ENCODE measurements at places on chromosomes 16 and 17. TPM values are rescaled to one million over a fixed set of nuclear protein-coding genes. Genes with fewer than 3 reads are reported as not detected.

- H3K4me3 ChIP-seq, result no peak overlapping the region
- no peaks in the 10 kb centered on the region for H3K27me3 ChIP-seq
- H3K4me1 ChIP-seq, result no peaks in the 10 kb centered on the region
- H3K27ac ChIP-seq, result no peak overlapping the region
Measured at GRCh38 chr17:82745524-82745923, 6.3 kb upstream of the TBCD start.

GRCh38 chr16:66414891-66415290, 12.2 kb upstream of the BEAN1 start:
- H3K4me1 ChIP-seq, result no peaks in the 10 kb centered on the region
- no peaks in the 10 kb centered on the region for H3K27me3 ChIP-seq
- no peaks in the 10 kb centered on the region for H3K36me3 ChIP-seq
- no peak for DNase-seq
- no peak overlapping the region for H3K27ac ChIP-seq

DNA sequence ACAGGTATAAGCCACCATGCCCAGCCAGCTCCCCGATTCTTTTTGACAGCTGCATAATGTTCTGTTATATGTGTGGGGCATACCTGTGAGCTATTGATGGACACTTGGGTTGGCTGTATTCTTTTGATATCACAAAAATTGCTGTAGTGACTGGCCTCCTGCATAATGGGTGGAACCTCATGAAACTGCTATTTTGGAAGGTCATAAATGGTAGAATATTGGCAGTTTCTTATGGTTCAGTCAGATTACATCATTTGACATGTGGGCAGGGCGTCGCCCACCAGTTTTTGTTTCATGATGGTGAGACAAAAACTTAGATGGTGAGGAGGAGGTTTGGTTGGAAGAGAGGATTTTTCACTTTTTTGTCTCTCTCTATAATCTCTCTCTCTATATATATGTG, 26.7 kb upstream of the POLR3E start:
- H3K27me3 ChIP-seq, result no peaks in the 10 kb centered on the region
- no peak for DNase-seq
- no peaks in the 10 kb centered on the region for H3K4me1 ChIP-seq
- H3K27ac ChIP-seq, result no peak overlapping the region

DNA sequence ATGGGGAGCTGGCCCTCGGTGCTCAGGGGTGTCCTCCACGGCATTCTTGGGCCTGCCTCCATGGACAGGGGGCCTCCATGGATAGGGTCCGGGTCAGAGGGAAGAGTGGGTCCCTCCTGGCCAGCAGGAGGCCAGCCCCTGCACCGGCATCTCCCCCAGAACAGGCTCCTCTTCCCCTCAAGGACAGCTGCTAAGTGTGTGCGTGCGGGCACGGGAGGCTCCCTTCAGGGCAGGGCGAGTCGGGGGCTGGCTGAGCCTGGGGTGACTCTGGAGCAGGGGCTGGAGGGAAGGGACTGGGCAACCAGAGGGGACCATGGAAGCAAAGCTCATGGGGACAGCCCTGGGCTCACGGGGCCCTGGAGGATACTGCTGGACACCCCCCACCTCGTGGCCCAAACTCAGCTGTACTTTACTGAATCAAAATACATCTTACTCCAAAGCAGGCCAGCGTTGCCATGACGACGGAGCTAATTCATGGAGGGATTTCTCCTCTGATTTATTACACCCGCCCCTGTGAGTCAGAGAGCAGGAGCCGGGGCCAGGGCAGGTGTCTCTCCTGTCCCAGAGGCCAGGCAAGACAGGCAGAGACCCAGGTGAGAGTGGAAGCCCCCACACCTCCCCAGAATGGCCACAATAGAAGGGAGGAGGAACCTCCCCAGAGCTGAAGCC, 2.1 kb downstream of the CASKIN1 start:
- peaks cover 24% of the 10 kb centered on the region for H3K4me1 ChIP-seq
- DNase-seq, result no peak
- H3K4me3 ChIP-seq, result no peak overlapping the region
- H3K27ac ChIP-seq, result no peak overlapping the region

DNA sequence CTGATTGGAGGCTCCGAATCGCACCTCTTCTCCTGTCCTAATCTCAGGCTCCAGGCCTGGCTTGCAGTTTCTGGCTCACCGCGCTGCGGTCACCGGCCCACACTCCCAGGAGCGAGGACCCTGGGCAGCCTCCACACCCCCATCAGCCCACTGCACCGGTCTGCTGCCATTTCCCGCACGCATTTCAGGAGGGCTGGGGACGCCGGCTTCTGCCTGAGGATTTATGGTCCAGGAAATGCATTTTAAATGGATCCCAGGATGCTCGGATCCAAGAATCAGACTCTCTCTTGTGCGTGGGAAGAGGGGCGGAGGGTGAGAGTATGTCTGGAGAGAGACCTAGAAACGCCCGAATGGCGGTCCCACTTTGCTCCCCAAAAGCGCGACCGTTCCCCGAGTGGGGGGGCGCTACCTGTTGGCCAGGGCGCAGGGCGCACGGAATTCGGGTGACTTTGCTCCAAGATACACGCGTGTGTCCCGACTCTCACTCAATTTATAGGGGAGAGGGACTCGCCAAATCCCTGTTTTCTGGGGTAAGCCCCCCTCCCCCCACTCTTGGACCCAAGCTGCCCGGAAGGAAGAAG, 817 bp upstream of the JPH3 start:
- peaks cover 2% of the 10 kb centered on the region for H3K4me1 ChIP-seq
- no peak overlapping the region for H3K27ac ChIP-seq
- H3K27me3 ChIP-seq, result peaks cover 89% of the 10 kb centered on the region
- H3K36me3 ChIP-seq, result no peaks in the 10 kb centered on the region

DNA sequence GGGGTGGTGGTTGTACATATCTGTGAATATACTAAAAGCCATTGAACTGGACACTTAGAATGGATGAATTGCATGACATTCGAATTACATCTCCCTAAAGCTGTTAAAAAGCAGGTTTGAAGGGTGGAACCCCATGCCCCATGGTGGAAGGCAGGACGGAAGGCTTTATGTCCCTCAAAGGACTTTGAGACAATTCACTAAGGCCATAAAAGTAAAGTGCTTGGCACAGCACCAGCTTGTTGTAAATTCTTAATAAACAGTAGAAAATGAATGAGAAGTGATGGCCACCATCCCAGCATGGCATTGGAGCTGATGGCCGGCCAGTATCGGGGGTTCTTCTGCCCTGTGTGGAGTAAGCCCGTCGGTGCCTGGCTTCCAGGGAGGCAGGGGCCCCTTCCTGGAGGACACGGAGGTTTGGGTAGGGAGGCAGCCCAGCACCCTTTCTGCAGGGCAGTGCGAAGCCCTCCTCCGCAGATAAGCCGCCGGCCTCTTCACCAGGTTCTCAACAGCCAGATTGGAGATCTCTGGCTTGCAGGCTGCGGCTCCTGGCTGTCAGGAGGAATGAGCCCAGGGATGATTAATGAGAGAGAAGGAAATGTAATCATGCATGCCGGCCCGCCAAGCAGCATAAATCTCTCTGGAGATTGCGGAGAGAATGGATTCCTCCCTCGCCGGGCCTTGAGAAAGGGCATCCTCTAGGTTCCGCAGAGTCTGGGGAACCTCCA, 346.9 kb downstream of the FOXL1 start:
- H3K27ac ChIP-seq, result no peak overlapping the region
- H3K27me3 ChIP-seq, result no peaks in the 10 kb centered on the region
- no peaks in the 10 kb centered on the region for H3K36me3 ChIP-seq

DNA sequence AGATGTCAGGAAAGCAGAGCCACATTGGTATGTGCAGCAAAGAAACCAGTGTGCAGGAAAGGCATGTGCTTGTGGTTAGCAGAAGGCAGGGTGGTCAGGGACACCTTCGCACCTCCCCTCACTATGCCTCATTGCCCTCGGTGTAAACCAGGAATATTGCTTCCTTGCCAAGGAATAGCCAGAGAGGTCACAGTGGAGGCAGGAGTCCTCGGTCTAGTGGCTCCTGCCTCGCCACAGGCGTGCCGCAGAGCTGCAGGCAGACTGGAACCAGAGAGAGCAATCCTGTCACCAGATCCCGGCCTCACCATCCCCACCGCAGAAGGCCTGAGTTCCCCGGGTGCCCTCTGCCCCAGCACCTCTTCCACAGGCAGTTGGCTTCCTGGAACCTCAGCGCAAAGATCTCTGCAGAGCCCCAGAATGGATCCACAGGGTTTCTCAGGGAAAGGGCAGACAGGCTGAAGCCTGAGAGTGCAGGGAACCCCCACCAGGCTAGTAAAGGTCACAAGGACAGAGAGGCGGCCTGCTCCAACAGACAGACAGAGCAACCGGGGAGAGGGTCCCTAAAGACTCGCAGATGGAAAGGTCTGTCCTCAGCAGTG, 21.6 kb downstream of the CCDC182 start:
- no peak overlapping the region for H3K4me3 ChIP-seq
- H3K27ac ChIP-seq, result no peak overlapping the region
- no peak for DNase-seq
- no peaks in the 10 kb centered on the region for H3K4me1 ChIP-seq

- H3K4me3 ChIP-seq, result peak overlapping the region; percentile 73
- DNase-seq, result no peak
- peaks cover 14% of the 10 kb centered on the region for H3K36me3 ChIP-seq
Measured at GRCh38 chr17:82449883-82450356, 632 bp downstream of the CYBC1 start.

GRCh38 chr16:50335196-50335958, 33.4 kb downstream of the BRD7 start:
- H3K27ac ChIP-seq, result peak overlapping the region; percentile 78
- H3K4me1 ChIP-seq, result peaks cover 75% of the 10 kb centered on the region
- H3K4me3 ChIP-seq, result no peak overlapping the region
- H3K36me3 ChIP-seq, result peaks cover 57% of the 10 kb centered on the region
- no peaks in the 10 kb centered on the region for H3K27me3 ChIP-seq
- no peak for DNase-seq

- no peaks in the 10 kb centered on the region for H3K27me3 ChIP-seq
- peak overlapping the region; percentile 21 for H3K4me3 ChIP-seq
Measured at GRCh38 chr16:49586466-49587450, 213.2 kb downstream of the C16orf78 start.

- H3K27ac ChIP-seq, result no peak overlapping the region
- no peaks in the 10 kb centered on the region for H3K4me1 ChIP-seq
- H3K27me3 ChIP-seq, result no peaks in the 10 kb centered on the region
- H3K36me3 ChIP-seq, result no peaks in the 10 kb centered on the region
Measured at GRCh38 chr16:78353640-78354275, 254.3 kb downstream of the WWOX start.

DNA sequence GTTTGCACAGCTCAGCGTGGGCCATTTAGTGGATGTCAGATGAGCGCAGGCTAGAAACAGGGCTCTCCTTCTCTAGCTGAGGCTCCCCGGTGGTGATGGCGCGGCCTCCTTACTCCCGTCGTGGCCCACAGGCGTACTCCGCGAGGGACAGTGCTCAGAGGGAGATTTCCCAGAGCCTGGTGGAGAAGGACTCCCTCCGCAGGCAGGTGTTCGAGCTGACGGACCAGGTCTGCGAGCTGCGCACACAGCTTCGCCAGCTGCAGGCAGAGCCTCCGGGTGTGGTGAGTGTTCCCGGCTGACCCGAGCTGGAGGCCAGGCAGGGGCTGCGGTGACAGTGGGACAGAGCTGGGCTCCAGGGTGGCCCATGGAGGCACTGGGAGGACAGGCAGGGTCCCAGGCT, 21.4 kb downstream of the CARD14 start:
- no peak overlapping the region for H3K4me3 ChIP-seq
- H3K27me3 ChIP-seq, result no peaks in the 10 kb centered on the region
- H3K4me1 ChIP-seq, result peaks cover 19% of the 10 kb centered on the region
- DNase-seq, result no peak

- H3K4me3 ChIP-seq, result no peak overlapping the region
- H3K27ac ChIP-seq, result no peak overlapping the region
- peaks cover under 1% of the 10 kb centered on the region for H3K27me3 ChIP-seq
- no peaks in the 10 kb centered on the region for H3K36me3 ChIP-seq
- no peak for DNase-seq
Measured at GRCh38 chr17:7997186-7997585, 5.2 kb upstream of the GUCY2D start.

The HBA1 gene
- total RNA-seq, result 906 TPM

The ZNF624 gene
- total RNA-seq, result 4.5 TPM

The RHBDL1 gene
- total RNA-seq, result 0.17 TPM

The ENO3 gene
- total RNA-seq, result 2.5 TPM

The DNAJA2 gene
- total RNA-seq, result 49.0 TPM

The TMED6 gene
- not detected for total RNA-seq
